ENCODE measurements at places on chromosomes 7 and 10.

GRCh38 chr10:19847321-19847720, 31.1 kb downstream of the PLXDC2 start:
- DNase-seq: no peak

DNA sequence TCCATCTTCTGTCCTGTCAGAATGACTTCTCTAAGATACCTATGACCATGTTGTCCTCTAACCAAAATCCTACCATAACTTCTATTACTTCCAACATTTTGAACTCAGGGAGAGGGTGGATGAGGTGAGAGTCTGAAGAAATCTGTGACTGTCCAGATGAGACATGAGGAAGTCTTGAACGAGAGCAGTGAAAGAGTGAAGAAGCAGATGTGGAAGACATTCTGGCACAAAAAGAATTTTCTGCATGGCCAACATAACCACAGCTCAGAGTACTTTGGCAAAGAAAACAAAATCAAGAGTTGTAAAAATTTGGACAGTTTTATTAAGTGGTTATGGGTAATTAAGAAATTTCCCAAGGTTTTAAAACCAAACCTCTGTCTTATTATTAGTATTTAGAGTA, 141.6 kb downstream of the CPEB3 start:
- DNase-seq: no peak

DNA sequence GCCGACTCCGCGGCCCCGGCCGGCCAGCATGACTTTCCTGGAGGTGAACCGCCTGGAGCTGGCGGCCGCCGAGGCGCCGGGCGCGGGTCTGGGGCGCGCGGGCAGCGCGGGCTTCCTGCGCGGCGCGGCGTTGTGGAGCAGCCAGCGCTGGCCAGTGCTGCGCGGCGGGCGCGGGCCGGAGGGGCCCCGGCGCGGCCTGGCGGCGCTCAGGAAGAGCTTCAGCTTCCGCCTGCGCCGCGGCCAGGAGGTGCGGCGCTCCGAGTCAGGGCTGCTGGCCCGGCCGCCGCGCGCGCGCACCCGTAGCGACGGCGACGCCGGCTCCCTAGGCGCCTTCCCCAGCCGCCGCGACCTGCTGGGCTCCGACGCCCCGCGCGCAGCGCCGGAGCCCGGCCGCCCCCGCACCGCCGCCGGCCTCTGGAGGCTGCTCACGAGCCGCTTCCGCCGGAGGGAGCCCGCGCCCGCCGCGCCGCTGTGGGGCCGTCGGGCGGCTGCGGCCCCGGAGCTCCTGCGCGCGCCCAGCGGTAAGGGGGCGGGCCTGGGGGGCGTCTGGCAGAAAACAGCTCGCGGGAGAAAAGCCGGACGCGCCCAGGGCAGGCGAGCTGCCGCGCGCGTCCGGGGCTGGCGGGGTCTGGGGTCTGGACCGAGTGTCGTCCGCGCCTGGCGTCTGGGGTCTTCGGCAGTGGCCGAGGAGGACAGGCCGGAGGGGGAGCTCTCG, 29.0 kb downstream of the AGAP3 start:
- DNase-seq: no peak

GRCh38 chr10:44757551-44758205, 153.5 kb upstream of the TMEM72 start:
- no peak for DNase-seq

- no peak for DNase-seq
These were observed 27.1 kb downstream of the ABCB4 start for GRCh38 chr7:87448388-87448787.

DNA sequence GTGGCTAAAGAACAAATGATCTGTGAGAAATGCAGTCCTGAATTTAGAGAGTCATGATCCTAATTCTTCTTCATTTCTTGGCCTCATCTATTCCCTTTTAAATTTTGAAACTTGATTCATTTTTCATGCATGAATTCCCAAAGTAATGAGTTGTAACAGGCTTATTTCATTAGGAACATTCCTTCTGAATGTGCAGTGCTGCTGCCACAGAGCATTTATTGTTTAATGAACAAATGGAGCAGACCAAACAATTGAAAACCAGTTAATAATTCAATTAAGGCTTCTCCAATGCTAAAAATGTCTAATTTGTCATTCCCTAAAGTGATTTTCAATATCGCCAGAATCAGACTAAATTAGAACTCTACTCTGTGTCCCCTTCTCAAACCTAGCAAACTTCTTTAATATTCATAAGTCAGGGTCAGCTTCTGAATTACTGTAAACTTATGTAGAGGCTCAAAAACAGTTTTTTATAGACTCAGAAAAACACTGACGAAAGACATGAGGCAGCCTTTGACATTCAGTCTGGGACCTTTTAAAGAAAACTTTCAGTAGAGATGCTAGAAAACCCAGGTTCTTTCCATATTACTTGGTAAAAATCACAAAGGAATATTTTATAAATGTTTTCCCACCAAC, 14.5 kb downstream of the LSMEM1 start:
- DNase-seq: no peak

DNA sequence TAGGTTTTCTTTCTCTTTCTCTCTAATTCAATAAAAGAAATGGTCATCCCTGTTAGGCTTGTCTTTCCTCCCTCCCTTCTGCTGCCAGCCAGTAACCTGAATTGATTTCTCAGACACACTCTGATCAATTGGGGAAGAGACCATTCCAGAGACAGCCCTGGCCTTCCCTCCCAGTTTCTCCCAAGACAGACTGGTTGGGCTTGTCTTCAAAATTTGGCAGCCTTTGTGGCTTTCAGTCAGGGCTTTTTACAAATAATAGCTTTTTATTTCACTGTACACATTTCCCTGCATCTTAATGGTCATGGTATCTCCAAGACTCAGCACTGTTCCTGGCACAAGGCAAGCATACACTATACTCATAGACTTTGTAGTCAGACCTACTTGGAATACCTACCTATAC, 33.9 kb downstream of the BCAP29 start:
- DNase-seq: no peak

DNA sequence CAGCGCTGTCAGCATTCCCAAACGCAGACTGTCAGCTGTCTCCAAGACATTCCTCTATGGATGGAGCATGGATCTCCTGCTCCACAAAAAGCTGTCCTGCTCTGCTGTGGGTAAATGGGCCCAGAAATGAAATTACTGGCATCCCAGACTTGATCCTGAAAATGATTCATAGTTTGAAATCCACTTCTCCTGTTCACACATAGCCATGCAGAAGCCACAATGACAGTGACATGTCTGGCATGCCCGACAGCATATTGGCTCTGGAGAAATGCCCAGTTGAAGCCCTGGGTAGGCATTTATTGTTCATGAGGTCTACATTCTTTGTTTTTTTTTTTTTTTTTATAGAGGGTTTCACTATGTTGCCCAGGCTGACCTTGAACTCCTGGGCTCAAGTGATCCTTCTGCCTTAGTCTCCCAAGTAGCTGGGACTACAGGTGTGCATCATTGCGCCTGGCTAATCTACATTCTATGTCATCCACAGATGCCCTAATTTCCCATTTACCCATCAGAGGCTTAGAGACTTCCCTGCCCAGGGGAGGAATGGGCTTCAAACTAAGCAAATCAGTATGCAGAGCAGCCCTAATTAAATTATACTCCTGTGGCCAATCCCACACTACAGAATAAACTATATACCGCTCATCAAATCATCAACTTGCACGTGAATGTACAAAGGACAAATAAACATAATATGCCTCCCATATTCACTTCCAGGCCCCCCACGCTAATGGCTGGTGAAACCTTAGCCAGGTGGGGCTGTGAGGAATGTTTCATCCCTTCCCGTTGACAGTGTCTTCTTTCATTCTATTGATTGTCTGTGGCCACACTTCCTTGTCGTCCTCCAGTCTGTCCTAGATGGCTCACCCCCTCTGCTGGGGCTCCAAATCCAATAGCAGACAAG, 61.8 kb upstream of the EEPD1 start:
- no peak for DNase-seq

DNA sequence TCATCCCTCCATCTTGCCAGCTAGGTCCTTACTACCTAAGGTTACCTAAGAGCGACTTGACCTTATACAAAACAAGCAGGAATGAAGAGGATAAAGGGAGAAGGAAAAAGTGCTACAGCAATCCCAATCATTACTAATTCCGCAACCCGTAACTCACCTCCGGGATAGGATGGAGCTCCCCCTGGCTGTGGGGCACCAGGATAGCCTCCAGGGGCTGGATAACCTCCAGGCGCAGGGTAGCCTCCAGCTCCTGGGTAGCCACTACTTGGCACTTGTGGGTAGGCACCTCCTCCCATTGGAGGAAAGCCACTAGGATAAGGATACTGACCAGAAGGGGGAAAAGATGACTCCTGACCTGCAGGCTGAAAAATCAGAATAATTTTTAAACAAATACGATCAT, 15.8 kb downstream of the ANXA7 start:
- no peak for DNase-seq

DNA sequence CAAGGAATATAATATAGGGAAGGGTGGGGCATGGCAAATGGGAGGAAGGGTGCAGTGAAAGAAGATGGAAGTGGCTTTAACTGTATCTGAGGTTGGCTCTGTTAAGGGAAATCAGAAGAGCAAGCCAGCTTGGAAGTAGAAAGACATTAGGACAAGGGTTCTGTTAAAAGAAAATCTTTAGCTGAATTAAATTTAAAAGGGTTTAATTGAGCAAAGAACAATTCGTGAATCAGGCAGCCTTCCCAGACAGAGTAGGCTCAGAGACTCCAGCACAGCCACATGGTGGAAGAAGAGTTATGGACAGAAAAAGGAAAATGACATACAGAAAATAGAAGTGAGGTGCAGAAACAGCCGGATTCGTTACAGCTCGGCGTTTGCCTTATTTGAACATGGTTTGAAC, 42.0 kb downstream of the FAM13C start:
- no peak for DNase-seq

DNA sequence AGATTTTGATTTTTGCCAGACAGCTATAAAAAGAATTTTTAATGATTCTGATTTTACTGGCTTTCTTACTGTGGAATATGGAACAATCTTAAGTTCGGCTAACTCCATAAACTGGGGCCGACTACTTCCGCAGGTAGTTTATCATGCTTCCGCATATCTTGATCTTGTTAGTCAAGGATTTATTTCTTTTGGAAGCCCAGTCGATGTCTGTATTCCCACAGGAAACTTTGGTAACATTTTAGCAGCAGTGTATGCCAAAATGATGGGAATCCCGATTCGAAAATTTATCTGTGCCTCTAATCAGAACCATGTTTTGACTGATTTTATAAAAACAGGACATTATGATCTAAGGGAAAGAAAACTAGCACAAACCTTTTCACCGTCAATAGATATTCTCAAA, 8.1 kb downstream of the THNSL1 start:
- DNase-seq: no peak

- no peak for DNase-seq
These were observed 22.8 kb downstream of the C10orf105 start for GRCh38 chr10:71696628-71697326.

GRCh38 chr7:51016546-51016945, 233.8 kb upstream of the GRB10 start:
- no peak for DNase-seq

GRCh38 chr10:48937796-48938195, 1.8 kb downstream of the LRRC18 start:
- no peak for DNase-seq

DNA sequence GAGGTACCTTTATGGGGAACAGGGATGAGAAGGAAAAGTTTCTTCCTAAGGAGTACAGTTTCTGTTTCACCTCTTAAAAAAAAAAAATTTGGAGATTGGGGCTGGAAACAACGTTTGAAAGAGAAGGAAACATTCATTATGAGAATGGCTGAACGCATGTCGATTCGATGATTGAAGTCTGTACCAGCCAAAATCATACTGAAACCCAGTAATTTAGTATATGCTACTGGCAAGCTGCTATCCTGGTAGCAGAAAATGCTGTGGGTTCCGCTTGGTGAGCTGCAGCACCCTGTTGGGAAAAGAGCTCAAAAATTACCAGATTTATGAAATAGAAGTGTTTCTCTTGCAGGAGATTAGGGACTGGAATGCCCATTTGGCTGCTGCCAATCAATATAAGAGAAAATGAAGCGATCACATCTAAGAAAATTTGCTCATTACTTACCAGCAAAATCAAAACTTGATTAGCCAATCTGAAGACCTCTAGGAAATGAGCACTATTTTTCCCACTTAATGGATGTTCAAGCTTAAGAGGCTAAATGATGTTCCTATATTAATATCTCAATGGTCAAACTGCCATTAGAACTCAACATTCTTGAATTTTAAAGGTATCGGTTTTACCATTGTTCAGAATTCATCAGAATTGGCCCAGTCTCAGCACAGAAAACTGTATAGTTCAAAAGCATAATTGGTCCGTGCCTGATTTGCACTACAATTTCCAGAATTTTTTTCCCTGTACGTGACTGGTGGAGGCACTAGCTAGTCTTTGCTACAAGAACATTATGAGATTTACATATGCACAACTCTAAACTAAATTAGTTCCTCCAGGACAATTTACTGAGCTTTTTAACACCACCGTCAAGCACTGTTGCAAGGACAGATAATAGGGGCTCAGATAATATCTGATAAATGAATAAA, 1.2 kb upstream of the ITGB1 start:
- DNase-seq: no peak

GRCh38 chr7:101100858-101101847, 15.9 kb downstream of the TRIM56 start:
- DNase-seq: no peak

DNA sequence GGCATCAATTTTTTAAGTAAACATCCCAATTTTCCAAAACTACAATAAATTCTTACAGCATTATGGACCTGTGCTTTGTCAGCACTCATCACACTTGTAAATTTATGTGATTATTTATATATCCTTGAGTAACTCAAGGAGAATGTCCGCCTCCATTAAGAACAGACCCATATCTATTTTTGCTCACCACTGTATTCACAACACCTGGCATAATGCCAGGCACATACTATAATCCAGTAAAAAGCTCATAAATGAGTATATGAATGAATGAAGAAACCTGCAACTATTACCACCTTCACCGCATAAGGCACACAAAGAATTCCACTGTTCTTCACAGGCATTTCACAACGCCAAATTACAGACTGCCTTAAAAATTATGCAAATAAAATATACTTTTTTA, 46.9 kb downstream of the MINDY3 start:
- no peak for DNase-seq

DNA sequence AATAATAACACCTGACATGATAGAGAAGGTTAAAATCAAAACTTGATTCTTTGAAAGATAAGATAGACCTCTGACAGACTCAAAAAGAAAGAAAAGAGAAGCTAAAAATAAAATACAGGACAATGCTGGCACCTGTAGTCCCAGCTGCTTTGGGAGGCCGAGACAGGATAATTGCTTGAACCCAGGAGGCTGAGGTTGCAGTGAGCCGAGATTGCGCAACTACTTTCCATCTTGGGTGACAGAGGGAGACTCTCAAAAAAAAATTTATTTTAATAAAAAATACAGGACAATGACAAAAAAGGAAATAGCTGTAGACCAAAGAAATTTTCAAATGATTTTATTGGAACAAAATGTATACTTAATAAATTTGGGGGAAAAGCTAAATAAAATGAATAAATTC, 263.2 kb downstream of the SDK1 start:
- no peak for DNase-seq

DNA sequence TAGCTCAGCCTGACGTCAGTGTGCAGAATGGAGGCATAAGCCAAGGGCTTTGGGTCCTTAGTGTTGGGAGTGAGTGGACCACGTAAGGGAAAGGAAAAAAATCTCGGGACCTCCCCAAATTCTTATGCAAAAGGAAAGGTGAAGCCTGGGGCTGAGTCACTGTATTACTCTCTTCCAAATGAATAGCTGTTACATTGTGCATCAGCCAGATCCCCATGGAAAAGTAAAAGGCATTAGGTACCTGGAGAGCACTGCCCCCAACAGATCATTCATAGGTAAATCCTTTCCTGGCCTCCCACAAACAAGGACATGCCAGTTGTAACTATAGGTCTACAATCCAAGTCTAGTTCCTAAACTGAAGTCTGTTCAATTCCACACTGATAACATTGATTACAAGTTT, 170.5 kb downstream of the C1GALT1 start:
- DNase-seq: no peak
